ENCODE measurements at places on chromosomes 12 and 14.

GRCh38 chr12:122003651-122004611, 17.8 kb upstream of the BCL7A start:
- no peak for DNase-seq

DNA sequence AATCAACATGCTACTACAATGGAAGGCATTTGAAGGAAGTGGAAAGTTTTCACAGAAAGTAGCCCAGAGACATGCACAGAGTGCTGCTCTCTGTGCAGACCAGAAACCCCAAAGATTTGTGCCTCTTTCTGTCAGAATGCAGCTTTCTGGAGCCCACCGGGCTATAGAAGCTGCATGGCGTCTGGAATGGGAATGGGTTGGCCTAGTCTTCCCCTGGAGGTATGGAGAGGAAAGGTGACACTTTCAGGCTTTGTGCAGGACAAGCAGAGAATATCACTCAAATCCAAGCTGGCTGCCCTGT, 21.3 kb upstream of the ZFP36L1 start:
- DNase-seq = no peak

DNA sequence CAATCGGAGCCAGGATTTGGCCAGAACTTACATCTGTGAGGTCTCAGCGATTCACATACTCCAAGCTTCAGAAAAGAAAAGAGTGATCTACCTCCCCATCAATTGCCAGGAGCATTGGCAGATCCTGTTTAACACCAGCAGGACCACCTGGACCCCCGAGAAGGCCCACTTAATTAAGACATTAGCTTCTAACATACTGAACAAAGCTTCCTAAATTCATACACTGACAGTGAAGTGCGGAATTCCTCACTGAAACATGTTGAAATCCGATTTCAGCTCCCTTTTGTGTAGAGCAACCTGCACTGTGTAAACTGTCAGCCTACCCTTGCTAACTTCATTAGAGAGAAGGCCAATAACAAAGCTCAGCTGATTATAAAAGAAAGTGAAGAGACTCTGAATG, 274.0 kb downstream of the NOVA1 start:
- DNase-seq = no peak

DNA sequence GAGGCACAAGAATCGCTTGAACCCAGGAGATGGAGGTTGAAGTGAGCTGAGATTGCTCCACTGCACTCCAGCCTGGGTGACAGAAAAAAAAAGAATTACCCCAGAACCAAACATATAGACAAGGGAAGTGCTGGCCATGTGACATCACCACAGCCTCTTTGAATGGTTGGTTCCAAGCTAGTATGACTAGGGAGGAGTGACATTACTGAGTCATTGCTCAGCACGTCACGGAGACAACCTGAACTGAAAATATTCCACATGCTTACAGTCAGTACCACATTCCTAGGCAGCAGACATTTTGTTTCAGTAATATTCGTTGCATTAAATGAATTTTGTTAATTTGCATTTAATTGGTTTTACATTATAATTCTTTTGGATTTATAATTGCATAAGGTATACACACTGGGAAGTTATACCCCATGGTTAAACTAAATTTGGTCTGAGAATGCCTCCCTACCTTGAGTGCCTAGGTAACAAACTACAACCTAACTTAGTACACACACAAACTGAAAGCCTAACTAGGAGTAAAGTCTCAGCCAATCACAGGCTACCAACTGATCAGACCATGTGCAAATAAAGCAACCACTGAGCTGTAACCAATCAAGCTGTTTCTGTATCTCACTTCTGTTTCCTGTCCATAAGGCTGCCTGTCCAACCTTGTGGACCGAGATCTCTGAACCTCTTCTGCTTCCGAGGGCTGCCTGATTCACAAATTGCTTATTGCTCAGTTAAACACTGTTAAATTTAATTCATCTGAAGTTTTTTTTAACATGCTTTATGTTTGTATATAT, 164.4 kb downstream of the CAND1 start:
- no peak for DNase-seq

- no peak for DNase-seq
These were observed 109.1 kb downstream of the DYRK2 start for GRCh38 chr12:67757651-67758050.

- no peak for DNase-seq
These were observed 41.1 kb downstream of the TTLL5 start for GRCh38 chr14:75702122-75702521.

- no peak for DNase-seq
These were observed 465 bp upstream of the FGD4 start for GRCh38 chr12:32398816-32399369.

DNA sequence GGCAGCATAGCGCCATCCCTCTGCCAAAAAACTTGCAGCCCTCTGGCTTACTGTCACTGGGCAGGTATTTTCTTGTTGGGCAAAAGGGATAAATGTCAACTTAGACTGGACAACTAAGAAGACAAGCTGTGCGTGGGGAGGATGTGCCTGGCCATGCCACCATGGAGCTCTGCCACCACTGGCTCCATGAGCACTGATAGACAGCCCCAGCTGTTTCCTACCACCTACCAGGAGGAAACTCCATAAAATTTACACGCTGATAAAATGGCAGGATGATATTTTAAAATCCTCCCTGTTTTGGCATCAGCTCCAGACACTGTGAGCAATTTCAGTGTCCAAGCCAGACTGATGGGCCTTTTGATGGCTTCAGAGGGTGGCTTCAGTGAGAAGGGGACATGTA, 7.1 kb upstream of the GALNT16 start:
- DNase-seq = no peak

DNA sequence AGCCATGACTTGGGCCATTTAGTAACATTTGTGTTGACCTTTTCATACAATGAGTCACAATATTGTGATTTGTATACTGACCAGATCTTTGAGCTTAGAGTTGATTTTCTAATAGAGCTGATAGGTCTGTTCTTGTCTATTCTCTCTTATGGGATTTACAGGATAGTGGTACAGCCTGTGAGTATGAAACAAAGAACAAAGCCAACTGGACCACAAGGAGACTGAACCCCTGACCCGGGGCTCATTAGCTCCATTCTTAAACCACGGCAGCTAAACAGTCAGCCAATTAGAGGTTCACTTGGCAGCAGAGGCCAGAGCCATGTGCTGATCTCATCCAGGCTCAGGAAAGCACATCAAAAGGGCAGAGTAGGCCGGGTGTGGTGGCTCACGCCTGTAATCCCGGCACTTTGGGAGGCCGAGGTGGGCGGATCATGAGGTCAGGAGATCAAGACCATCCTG, 59.1 kb upstream of the GNPNAT1 start:
- no peak for DNase-seq

GRCh38 chr14:103315351-103315911, 18.6 kb upstream of the EIF5 start:
- DNase-seq = no peak

- DNase-seq = no peak
These were observed 10.9 kb upstream of the ABCD4 start for GRCh38 chr14:74313601-74314000.

GRCh38 chr12:43669373-43669772, 89.2 kb downstream of the PUS7L start:
- DNase-seq = no peak

GRCh38 chr12:85559127-85559526, 277.1 kb downstream of the RASSF9 start:
- no peak for DNase-seq

- no peak for DNase-seq
These were observed 172.8 kb upstream of the BCL2L14 start for GRCh38 chr12:11897923-11898322.

GRCh38 chr12:43883748-43884147, 47.9 kb downstream of the TMEM117 start:
- DNase-seq = no peak

GRCh38 chr12:44748950-44749468, 127.1 kb downstream of the NELL2 start:
- DNase-seq = no peak

- peak; percentile 55 for DNase-seq
These were observed 650 bp downstream of the HEBP1 start for GRCh38 chr12:12999271-12999958.

GRCh38 chr12:24561411-24561871, 387.5 kb downstream of the BCAT1 start:
- no peak for DNase-seq

DNA sequence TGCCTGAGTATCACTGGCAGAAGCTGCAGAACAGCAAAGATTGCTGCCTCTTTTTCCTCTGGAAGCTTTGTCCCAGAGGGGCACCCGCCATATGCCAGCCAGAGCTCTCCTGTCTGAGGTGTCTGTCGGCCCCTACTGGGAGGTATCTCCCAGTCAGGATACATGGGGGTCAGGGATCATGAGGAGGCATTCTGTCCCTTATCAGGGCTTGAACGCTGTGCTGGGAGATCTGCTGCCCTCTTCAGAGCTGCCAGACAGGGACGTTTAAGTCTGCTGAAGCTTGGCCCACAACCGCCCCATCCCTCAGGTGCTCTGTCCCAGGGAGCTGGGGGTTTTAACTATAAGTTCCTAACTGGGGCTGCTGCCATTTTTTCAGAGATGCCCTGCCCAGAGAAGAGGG, 20.3 kb downstream of the CLEC2B start:
- DNase-seq = no peak

DNA sequence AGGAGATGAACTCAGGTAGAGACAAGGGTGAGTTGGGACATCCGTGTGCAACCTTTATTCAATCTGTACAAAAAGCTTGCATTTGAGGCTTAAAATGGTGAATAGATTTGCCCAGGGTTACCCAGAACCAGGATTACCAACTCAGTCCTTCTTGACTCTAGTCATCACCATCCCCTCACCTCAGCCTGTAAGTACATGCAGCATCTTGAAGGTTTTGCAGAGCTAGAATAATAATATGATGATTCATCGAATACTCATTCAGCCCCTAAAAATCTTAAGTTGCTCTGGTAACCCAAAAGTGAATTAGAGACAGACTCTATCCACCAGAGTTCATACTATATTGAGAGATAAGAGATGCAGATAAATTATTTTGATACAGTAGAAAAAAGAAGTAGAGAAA, 90.3 kb downstream of the NKX2-1 start:
- no peak for DNase-seq

DNA sequence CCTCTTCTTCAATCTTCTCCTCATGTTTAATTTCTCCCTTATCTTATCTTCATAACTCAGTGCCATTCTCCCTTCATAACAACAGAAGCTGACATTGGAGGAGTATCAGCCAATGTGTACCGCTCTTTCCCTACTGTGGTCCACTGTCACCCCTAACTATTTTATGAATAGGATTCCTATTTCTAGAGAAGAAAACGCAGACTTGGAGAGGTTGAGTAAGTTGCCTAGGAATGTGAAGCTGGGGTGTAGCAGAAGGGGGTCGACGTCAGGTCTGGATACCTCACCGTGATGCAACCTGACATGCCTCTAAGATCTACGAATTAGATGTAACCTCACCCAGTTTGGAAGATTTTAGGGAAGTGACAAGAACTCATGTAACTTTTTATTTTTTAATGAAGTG, 17.1 kb downstream of the LMO3 start:
- no peak for DNase-seq

- no peak for DNase-seq
These were observed 17.4 kb upstream of the COL2A1 start for GRCh38 chr12:48021485-48022179.

DNA sequence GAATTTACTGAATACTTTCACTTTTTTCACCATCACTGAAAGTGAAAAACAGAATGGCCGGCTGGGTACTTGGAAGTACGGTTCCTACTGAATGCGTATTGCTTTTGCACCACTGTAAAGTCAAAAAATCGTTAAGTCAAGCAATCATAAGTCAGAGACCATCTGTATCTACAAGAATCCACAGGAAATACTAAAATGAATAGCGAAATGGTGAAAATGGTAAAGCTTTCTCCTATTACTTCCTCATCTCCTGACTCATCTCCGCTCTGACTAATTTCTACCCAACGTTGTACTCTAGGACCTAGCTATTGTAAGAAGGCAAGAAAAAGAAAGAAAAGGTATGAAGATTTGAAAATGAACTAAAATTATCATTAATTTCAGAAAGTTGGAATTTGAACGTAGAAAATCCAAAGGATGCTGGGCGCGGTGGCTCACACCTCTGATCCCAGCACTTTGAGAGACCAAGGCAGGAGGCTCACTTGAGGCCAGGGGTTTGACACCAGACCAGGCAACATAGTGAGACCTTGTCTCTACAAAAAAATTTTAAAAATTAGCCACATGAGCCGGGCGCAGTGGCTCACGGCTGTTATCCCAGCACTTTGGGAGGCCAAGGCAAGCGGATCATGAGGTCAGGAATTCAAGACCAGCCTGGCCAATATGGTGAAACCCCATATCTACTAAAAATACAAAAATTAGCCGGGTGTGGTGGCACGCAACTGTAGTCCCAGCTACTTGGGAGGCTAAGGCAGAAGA, 5.3 kb upstream of the CDCA4 start:
- DNase-seq = peak; percentile 68

GRCh38 chr14:60514378-60514740, 5.4 kb downstream of the SIX6 start:
- DNase-seq = no peak

DNA sequence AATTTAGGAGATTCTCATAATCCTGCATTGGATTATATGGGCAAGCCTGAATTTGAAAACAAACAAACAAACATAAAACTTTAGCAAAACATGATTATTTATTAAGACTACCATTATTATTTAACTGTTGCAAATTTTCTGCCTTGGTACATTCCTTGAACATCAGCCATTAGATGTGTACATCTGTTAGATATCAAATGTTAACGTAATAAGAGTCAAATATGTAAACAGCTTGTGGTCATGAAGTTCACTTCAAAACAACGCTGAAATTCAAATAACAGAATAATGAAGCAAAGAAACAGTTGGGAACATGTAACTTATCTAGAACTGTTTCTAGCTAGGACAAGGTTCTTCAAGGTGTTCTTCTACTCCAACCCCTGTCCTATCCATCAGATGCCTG, 14.3 kb upstream of the TMX1 start:
- no peak for DNase-seq

- DNase-seq = no peak
These were observed 233.8 kb downstream of the ITPR2 start for GRCh38 chr12:26599096-26599695.
